A549 treated with CpdA at 1 μM for 4 hours (cell line): ENCODE measurements at places on chromosomes 4 and X. TPM values are rescaled to one million over a fixed set of nuclear protein-coding genes. Genes with fewer than 3 reads are reported as not detected.

The SLITRK4 gene
- total RNA-seq: not detected in 5 replicates

The ADAMTS3 gene
- 0.01 TPM in 1 of 5 replicates, not detected in the others for total RNA-seq

The TRIM75 gene
- not detected in 5 replicates for total RNA-seq

The P2RY10 gene
- total RNA-seq: not detected in 5 replicates

The NUDT10 gene
- total RNA-seq: 0.28 to 0.67 TPM (median 0.38 TPM) in 5 replicates

The ATOH1 gene
- not detected in 5 replicates for total RNA-seq

The RIPPLY1 gene
- 0.07 to 0.14 TPM in 2 of 5 replicates, not detected in the others for total RNA-seq

The GYPB gene
- total RNA-seq: not detected in 5 replicates

The SSX1 gene
- 0.14 TPM in 1 of 5 replicates, not detected in the others for total RNA-seq

The OPRPN gene
- not detected in 5 replicates for total RNA-seq

The IGFBP7 gene
- 191 to 299 TPM (median 243 TPM) in 5 replicates for total RNA-seq

The CCDC158 gene
- not detected in 5 replicates for total RNA-seq

The SERPINA7 gene
- not detected in 5 replicates for total RNA-seq

The IL13RA2 gene
- total RNA-seq: 0.10 TPM in 1 of 5 replicates, not detected in the others

The PDHA2 gene
- not detected in 5 replicates for total RNA-seq

The TLL1 gene
- 0.05 to 0.40 TPM (median 0.09 TPM) in 5 replicates for total RNA-seq

The DGKK gene
- not detected in 5 replicates for total RNA-seq

The LRIT3 gene
- 0.05 to 0.07 TPM (median 0.06 TPM) in 5 replicates for total RNA-seq

The TRIM61 gene
- total RNA-seq: not detected in 5 replicates

The TMPRSS11A gene
- not detected in 5 replicates for total RNA-seq

The IL13RA1 gene
- total RNA-seq: 43.1 to 57.9 TPM (median 49.5 TPM) in 5 replicates

The CENPVL2 gene
- not detected in 5 replicates for total RNA-seq

The SYTL5 gene
- total RNA-seq: 0.34 to 0.52 TPM (median 0.41 TPM) in 5 replicates

The CAPN6 gene
- not detected in 5 replicates for total RNA-seq

The CT47B1 gene
- total RNA-seq: not detected in 5 replicates

The GYPE gene
- not detected in 5 replicates for total RNA-seq

The TRIM60 gene
- total RNA-seq: not detected in 5 replicates

The RPS6KA6 gene
- total RNA-seq: 4.3 to 7.4 TPM (median 5.9 TPM) in 5 replicates

The MBNL3 gene
- total RNA-seq: not detected in 5 replicates

The CABS1 gene
- not detected in 5 replicates for total RNA-seq

The FABP2 gene
- not detected in 5 replicates for total RNA-seq

The PRDM5 gene
- 3.3 to 4.9 TPM (median 4.5 TPM) in 5 replicates for total RNA-seq

The NMU gene
- total RNA-seq: 0.46 to 0.98 TPM (median 0.73 TPM) in 5 replicates

The DUX4 gene
- not detected in 5 replicates for total RNA-seq

The INTU gene
- total RNA-seq: 0.68 to 1.5 TPM (median 1.4 TPM) in 5 replicates

The SPACA5B gene
- total RNA-seq: not detected in 5 replicates

The KDR gene
- total RNA-seq: not detected in 5 replicates

The CFAP299 gene
- not detected in 5 replicates for total RNA-seq

The FRMPD3 gene
- 0.09 to 0.17 TPM (median 0.13 TPM) in 5 replicates for total RNA-seq

The STAP1 gene
- total RNA-seq: not detected in 5 replicates

The RHOH gene
- total RNA-seq: 0.08 to 0.57 TPM (median 0.16 TPM) in 4 of 5 replicates, not detected in the other

The SPIN4 gene
- 4.5 to 7.2 TPM (median 5.4 TPM) in 5 replicates for total RNA-seq

The RAP2C gene
- 20.6 to 40.8 TPM (median 27.8 TPM) in 5 replicates for total RNA-seq

The PAGE5 gene
- not detected in 5 replicates for total RNA-seq

The STATH gene
- total RNA-seq: not detected in 5 replicates

The KLB gene
- 0.07 to 0.13 TPM (median 0.09 TPM) in 5 replicates for total RNA-seq
